ENCODE measurements at places on chromosomes 3 and 15. TPM values are rescaled to one million over a fixed set of nuclear protein-coding genes. Genes with fewer than 3 reads are reported as not detected.

DNA sequence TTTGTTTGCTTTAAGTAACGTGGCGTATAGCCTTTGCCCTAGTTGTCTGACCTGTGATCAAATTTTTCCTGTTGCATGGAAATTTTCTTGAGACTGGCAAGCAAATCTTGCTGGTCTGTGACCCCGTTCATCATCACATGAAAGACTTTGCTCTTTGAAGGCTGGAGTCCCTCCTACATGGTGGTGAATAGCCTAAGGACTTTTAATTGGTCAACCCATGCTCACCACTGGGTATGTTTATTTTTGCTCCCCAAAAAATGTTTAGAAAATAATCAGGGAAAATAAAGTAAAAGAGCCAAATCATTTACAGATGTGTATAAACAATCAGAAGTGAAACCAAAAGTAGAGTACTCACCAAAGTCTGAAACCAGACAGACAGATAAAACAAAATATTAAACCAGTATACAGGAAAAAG, 1075.3 kb upstream of the ALCAM start:
- DNase-seq = no peak

DNA sequence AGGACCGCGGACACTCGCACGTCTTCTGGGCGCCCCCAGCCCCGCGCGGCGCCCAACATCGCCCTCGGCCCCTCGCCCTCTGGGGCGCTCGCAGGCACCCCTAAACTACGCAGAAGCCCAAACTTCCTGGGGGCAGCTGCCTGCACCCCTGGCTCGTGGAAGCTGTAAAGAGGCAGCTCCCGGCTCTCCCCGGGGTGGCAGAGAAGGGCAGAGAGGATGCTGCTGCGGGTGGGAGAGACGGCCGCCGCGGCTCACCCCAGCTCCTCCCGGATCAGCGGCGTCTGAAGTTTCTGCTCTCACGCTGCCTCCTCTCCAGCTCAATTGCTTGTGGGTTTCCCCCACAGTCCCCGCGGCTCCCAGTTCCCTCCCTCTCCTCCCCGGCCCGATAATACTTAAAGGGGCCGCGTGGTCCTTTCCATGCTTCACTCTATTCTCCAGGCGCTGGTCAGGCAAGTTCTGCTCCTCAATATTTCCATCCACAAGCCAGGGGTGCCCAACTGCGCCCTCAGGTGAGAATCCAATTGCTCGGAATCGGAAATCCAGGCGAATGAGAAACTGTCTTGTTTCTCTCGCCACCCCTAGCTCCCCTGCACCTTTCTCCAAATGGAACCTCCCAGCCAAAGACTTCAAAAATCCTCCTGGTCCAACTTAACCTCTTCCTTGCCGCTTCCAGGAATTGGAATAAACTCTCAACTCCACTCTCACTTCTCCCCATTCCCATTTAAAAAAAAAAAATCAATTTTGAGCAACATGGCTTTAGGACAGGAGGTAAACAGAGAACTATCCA, 748.5 kb downstream of the ROBO1 start:
- DNase-seq = no peak

DNA sequence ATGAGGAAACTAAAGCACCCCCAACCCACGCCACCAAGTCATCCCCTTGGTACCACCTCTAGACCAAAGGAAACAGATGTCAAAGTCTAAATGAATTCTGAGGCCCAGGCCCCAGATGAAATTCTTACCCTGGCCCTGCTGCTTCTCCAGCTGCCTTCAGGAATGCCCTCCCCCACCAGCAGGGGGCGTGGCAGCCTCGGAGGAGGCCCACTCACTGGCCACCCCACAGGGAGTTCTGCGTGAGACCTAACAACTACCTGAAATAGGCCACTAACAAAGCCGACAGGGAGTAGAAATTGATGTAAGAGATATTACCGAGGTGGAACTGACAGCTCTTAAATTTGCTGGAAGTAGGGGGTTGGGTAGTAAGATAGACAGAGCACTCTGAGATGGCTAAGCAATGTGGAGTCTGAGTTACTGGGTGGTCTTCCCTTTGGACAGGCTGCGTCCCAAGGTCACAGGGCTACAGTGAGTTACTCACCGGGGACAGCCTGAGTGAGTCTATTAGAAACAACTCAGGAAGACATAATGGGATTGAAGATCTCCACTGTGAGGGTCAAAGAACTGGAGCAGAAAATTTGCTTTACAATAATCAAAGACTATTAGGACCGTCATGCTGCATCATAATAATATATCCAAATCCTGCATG, 240.7 kb downstream of the SHOX2 start:
- peak; percentile 56 for DNase-seq

- DNase-seq = no peak
Observed at GRCh38 chr3:165464736-165465135, 268.6 kb upstream of the SLITRK3 start.

Gene AGBL1
- not detected for total RNA-seq

DNA sequence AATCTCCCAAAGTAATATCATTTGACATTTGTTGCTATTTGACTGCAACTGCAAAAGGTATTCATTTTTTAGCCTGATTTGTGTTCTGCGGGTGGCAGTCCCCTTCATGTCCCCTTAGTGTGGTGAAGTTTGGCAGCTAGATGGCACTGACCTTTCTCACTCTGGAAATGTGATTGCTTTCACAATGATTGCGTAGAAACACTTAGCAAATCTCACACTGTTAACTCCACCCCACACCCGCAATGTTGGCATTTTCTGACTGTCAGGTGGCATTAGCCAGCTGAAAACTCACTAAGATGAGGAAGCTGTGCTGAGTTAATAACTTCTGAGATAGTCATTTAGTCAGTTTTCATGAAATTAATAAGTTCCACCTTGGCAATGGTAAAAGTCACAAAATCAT, 76.9 kb downstream of the TRIM69 start:
- DNase-seq = no peak

Measured in activated CD8-positive, alpha-beta memory T cell treated with anti-CD3 and anti-CD28 coated beads, Interleukin-2, amount 10 ng/mL, durations not matched to agents 7 days and 5 days (primary cell).